ENCODE measurements at places on chromosomes 12 and 14. TPM values are rescaled to one million over a fixed set of nuclear protein-coding genes. Genes with fewer than 3 reads are reported as not detected.

Gene MYF5
- not detected for polyA plus RNA-seq

Gene CLEC9A
- polyA plus RNA-seq: not detected

Gene SYNE2
- polyA plus RNA-seq: 6.1 TPM

Gene DAD1
- 420 TPM for polyA plus RNA-seq

Gene CLEC2B
- polyA plus RNA-seq: 2.1 TPM

Gene LMNTD1
- polyA plus RNA-seq: 0.57 TPM

Gene NUAK1
- polyA plus RNA-seq: 6.5 TPM

Gene GON7
- 8.2 TPM for polyA plus RNA-seq

Gene SLCO1B1
- not detected for polyA plus RNA-seq

Gene CD163
- not detected for polyA plus RNA-seq

Gene JDP2
- polyA plus RNA-seq: 46.5 TPM

Gene SERPINA9
- polyA plus RNA-seq: 0.07 TPM

Gene CIDEB
- polyA plus RNA-seq: 0.31 TPM

Gene DDX11
- polyA plus RNA-seq: 5.8 TPM

Gene APAF1
- 21.0 TPM for polyA plus RNA-seq

Gene HOXC6
- polyA plus RNA-seq: 0.02 TPM

Gene TAS2R14
- 2.1 TPM for polyA plus RNA-seq

Gene CAPS2
- polyA plus RNA-seq: 1.3 TPM

Gene RNF31
- 14.4 TPM for polyA plus RNA-seq

Gene DEGS2
- polyA plus RNA-seq: not detected

Gene FITM1
- polyA plus RNA-seq: 0.07 TPM

Gene GPR68
- 0.83 TPM for polyA plus RNA-seq

Gene HOXC9
- polyA plus RNA-seq: not detected

Gene RIMKLB
- polyA plus RNA-seq: 22.0 TPM

Gene LUM
- 236 TPM for polyA plus RNA-seq

Gene ART4
- polyA plus RNA-seq: not detected

Gene AQP2
- not detected for polyA plus RNA-seq

Gene TMEM119
- polyA plus RNA-seq: 67.0 TPM

Gene NANOG
- polyA plus RNA-seq: not detected

Gene CPNE6
- not detected for polyA plus RNA-seq

Gene ZBTB42
- 1.6 TPM for polyA plus RNA-seq

Gene TSPAN8
- not detected for polyA plus RNA-seq

Gene SLC10A1
- not detected for polyA plus RNA-seq

Gene CLEC4C
- not detected for polyA plus RNA-seq

Gene PLA2G1B
- 0.41 TPM for polyA plus RNA-seq

Gene PTPRQ
- polyA plus RNA-seq: 1.1 TPM

Gene KCNA1
- polyA plus RNA-seq: not detected

Gene CD27
- polyA plus RNA-seq: not detected

Gene SMCO3
- 0.05 TPM for polyA plus RNA-seq

Gene CISTR
- not detected for polyA plus RNA-seq

Gene FAM90A1
- polyA plus RNA-seq: 0.02 TPM

Gene LAG3
- polyA plus RNA-seq: 0.33 TPM

Gene SERPINA10
- polyA plus RNA-seq: not detected

Gene DAO
- polyA plus RNA-seq: not detected

Gene OR6C2
- polyA plus RNA-seq: not detected

Gene MEG3
- 310 TPM for polyA plus RNA-seq

Gene KRT6C
- polyA plus RNA-seq: not detected

Gene FGD4
- polyA plus RNA-seq: 4.7 TPM

Gene SMIM41
- polyA plus RNA-seq: not detected

Gene SLC6A12
- polyA plus RNA-seq: 0.12 TPM

Gene CDH24
- 10.1 TPM for polyA plus RNA-seq

Gene OTOGL
- 0.05 TPM for polyA plus RNA-seq

Gene PXN
- 35.0 TPM for polyA plus RNA-seq

Gene ARHGEF25
- polyA plus RNA-seq: 26.0 TPM

Gene PTCSC3
- polyA plus RNA-seq: not detected

Measured in AG04450 (cell line).